Cardiac muscle cell (in vitro differentiated cells and primary cell): ENCODE measurements at places on chromosomes 12 and 14. TPM values are rescaled to one million over a fixed set of nuclear protein-coding genes. Genes with fewer than 3 reads are reported as not detected.

DNA sequence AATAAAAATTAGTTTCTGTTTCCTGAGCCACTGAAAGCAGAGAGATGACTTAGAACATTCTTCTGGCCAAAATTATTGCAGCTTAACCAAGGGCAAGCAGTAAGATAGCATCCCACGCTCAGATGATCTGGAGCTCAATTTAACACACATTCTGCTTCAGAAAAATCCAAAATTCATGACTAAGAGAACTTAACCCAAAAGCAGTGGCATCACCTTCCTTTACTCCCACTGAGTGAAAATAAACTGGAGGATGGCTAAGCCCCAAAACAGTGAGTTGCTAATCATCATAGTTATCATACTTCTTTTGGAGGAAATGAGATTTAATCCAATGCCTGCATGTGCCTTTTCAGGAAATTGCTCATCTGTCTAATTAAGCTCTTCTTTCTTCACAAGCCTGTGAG, 195.4 kb downstream of the DUSP6 start:
- no peak overlapping the region for H3K4me3 ChIP-seq
- no peaks in the 10 kb centered on the region for H3K4me1 ChIP-seq
- H3K36me3 ChIP-seq = no peaks in the 10 kb centered on the region
- H3K27me3 ChIP-seq = no peaks in the 10 kb centered on the region

DNA sequence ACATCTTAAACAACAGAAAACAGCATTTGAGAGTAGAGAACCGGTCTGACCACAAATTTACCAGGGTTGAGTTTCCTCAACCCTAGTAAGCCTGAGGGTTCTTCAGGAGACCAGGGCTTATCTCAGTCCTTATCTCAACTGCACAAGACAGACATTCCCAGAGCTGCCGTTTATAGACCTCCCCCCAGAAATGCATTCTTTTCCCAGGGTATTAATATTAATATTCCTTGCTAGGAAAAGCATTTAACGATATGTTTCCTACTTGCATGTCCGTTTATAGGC, 12.3 kb downstream of the TMEM117 start:
- H3K4me3 ChIP-seq = no peak overlapping the region
- H3K36me3 ChIP-seq = no peaks in the 10 kb centered on the region
- H3K27me3 ChIP-seq = no peaks in the 10 kb centered on the region

GRCh38 chr12:58087423-58088127, 146.2 kb downstream of the ATP23 start:
- no peaks in the 10 kb centered on the region for H3K4me1 ChIP-seq
- H3K36me3 ChIP-seq = no peaks in the 10 kb centered on the region
- H3K27ac ChIP-seq = no peak overlapping the region
- no peak overlapping the region for H3K4me3 ChIP-seq

ACACB gene
- 52.3 and 78.0 TPM in 2 replicates for total RNA-seq

GRCh38 chr12:22289250-22289649, 45.3 kb downstream of the ST8SIA1 start:
- no peaks in the 10 kb centered on the region for H3K27me3 ChIP-seq
- no peaks in the 10 kb centered on the region for H3K4me1 ChIP-seq
- H3K36me3 ChIP-seq = no peaks in the 10 kb centered on the region
- no peak overlapping the region for H3K27ac ChIP-seq

DNA sequence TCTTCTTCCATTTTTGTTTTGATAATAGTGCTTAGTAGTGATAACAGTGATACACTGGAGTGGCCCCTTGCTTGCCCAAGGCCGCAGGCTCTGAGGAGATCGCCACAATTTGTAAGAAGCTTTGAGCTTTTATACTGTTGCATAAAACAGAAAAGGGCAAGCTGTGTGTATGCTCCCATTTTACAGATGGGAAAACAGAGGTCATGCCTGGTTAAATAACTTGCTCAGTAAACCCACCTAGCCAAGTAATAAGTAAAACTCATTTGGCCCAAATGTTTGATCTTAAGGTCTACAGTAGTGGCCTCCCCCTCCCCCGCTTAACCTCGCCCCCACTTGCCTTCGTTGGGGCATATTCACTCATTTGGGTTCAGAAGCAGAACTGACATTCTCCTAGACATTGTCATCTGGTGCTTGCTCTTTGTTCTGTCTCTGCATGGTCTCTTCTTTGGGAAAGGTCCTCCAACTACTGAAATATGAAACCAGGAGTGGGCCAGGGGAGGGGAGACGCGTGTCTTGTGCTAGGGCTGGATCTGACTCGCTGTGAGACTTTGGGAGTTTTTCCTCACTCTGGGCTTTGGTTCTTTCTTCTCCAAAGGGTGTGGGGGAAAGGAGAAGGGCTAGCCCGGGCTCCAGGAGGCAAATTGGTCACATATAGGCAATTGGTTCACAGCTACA, 88.1 kb downstream of the PAPOLA start:
- H3K27ac ChIP-seq = no peak overlapping the region
- peaks cover 10% of the 10 kb centered on the region for H3K27me3 ChIP-seq
- no peak for DNase-seq
- H3K4me1 ChIP-seq = no peaks in the 10 kb centered on the region
- no peak overlapping the region for H3K4me3 ChIP-seq
- H3K36me3 ChIP-seq = no peaks in the 10 kb centered on the region

DNA sequence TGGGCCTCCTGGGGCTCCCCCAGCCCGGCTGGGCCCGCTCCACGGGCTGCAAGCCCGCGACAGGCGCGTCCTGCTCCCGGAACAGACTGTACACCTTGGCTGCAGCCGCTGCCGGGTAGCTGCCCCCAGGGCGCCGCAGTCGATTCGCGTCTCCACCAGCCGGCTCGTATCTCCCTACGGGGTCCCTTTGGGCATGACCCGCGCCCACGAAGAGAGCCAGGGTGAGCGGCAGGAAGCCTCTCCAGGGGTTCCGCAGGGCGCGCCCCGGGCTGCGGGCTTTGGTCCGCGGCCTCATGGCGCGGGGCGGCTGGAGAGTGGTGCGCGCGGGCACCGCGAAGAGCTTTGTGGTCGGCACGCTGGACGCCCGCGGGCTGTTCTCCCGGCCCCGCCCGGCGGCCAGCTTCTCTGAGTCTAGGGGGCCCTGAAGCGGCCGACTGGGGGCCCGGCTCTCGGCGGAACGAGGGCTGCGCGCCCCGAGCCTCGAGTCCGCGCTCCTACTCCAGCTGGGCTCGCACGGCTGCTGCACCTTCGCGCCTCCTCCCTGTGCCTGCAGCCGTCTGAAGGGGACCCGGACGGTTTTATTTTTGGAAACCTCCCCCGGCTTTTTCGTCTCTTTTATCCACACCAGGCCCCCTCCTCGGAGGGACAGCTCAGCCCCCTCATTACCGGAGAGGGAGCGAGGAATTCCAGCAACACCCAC, at the start of gene LTBP2:
LTBP2 (minus strand) TSS at position 588 of the 700 bp plus-strand sequence; CDS start at position 295, 293 bp downstream.
- H3K27me3 ChIP-seq = peaks cover 33% of the 10 kb centered on the region
- H3K27ac ChIP-seq = no peak within 1 kb of the TSS
- H3K36me3 ChIP-seq = no peaks in the 10 kb centered on the region
- no peaks in the 10 kb centered on the region for H3K4me1 ChIP-seq
- peak within 1 kb of the TSS; percentile 67 for H3K4me3 ChIP-seq

GRCh38 chr12:102958073-102958829, 777 bp downstream of the ASCL1 start:
- H3K36me3 ChIP-seq = no peaks in the 10 kb centered on the region
- no peak overlapping the region for H3K27ac ChIP-seq
- peak; percentile 47 for DNase-seq
- H3K27me3 ChIP-seq = peaks cover 100% of the 10 kb centered on the region
- peaks cover 5% of the 10 kb centered on the region for H3K4me1 ChIP-seq

TMEM121 gene
- 6.8 and 8.8 TPM in 2 replicates for total RNA-seq

KCNC2 gene
- total RNA-seq = not detected in 2 replicates

DNA sequence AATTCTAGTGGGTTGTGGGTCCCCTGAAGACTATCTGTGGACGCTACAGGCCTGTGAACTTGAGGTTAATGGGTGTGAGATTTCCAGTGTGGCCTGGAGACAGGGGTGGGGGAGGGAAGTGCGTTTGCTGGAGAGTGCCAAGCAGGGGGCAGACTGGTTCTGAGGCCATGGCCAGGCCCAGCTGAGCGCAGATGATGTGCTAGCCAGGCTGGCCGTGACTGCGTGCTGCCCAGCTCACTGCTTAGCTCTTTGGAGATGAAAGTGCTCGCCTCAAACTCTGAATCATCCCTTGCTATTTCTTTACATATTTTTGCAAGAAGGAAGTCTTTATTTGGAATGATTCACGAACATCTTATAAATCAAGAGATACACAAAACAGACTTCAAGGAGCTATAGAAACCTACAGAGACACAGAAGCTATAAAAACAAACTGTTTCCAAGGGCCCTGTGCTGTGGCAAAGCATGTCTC, 75.2 kb upstream of the PLEKHG3 start:
- H3K27me3 ChIP-seq = no peaks in the 10 kb centered on the region
- H3K4me3 ChIP-seq = no peak overlapping the region
- H3K27ac ChIP-seq = no peak overlapping the region
- peaks cover 11% of the 10 kb centered on the region for H3K4me1 ChIP-seq

TIGAR gene
- total RNA-seq = 2.7 and 3.2 TPM in 2 replicates

GRCh38 chr12:12212769-12213168, 54.1 kb downstream of the LRP6 start:
- H3K4me1 ChIP-seq = peaks cover 8% of the 10 kb centered on the region
- DNase-seq = no peak
- H3K36me3 ChIP-seq = no peaks in the 10 kb centered on the region
- H3K4me3 ChIP-seq = no peak overlapping the region

DNA sequence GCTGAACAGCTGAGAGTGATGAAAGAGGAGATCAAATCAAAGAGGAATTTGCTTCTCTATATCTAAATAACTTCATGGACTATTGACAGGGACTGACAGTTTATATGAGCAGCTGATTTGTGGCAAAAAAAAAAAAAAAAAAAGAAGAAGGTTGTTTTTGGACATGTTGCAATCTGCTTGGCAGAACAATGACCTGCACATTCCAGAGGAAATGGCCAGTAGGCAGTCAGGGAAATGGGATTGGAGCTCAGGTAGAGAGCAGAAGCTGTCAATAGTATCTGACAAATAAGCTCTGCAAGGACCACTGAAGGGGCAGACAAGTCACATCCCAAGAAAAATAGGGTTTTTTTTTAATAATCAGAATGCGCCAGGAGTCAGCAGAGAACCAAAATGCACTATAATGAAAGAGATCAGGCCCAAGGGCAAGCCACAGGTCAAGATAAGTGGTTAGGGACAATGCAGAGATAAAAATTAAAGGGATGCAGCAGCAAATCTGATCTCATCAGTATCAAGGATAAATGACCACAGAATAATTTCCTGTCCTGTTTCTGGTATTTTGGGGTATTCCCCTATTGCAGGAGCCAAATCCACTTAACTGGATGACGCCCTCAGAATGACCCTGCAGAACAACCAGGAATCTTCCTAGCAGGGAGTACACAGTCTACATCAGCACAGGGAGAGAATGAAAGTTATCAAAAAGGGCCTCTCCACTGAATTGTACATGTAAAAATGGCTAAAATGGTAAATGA, 22.6 kb upstream of the DUSP16 start:
- H3K27ac ChIP-seq = no peak overlapping the region
- no peak for DNase-seq
- no peak overlapping the region for H3K4me3 ChIP-seq
- no peaks in the 10 kb centered on the region for H3K27me3 ChIP-seq
- H3K36me3 ChIP-seq = no peaks in the 10 kb centered on the region
- no peaks in the 10 kb centered on the region for H3K4me1 ChIP-seq

- DNase-seq = no peak
- no peaks in the 10 kb centered on the region for H3K36me3 ChIP-seq
- H3K27me3 ChIP-seq = no peaks in the 10 kb centered on the region
Observed at GRCh38 chr14:75539561-75540478, 17.6 kb downstream of the BATF start.

- H3K4me3 ChIP-seq = no peak overlapping the region
- H3K27ac ChIP-seq = no peak overlapping the region
- no peaks in the 10 kb centered on the region for H3K27me3 ChIP-seq
- no peaks in the 10 kb centered on the region for H3K4me1 ChIP-seq
Observed at GRCh38 chr12:8870586-8870985, 43.7 kb upstream of the PHC1 start.

DLK1 gene
- total RNA-seq = 24.0 and 28.8 TPM in 2 replicates

GRCh38 chr12:96436366-96437170, 36.3 kb upstream of the CDK17 start:
- no peak overlapping the region for H3K4me3 ChIP-seq
- H3K27me3 ChIP-seq = no peaks in the 10 kb centered on the region
- no peak for DNase-seq
- no peaks in the 10 kb centered on the region for H3K4me1 ChIP-seq

CHGA gene
- 0.21 TPM in 1 of 2 replicates, not detected in the other for total RNA-seq

DIO2 gene
- 0.11 and 0.66 TPM in 2 replicates for total RNA-seq

- H3K27ac ChIP-seq = no peak overlapping the region
- H3K4me3 ChIP-seq = no peak overlapping the region
- H3K27me3 ChIP-seq = no peaks in the 10 kb centered on the region
- DNase-seq = no peak
- no peaks in the 10 kb centered on the region for H3K4me1 ChIP-seq
- no peaks in the 10 kb centered on the region for H3K36me3 ChIP-seq
Observed at GRCh38 chr14:45145214-45145613, 9.5 kb downstream of the FANCM start.

SYCP3 gene
- total RNA-seq = not detected in 2 replicates

- H3K36me3 ChIP-seq = no peaks in the 10 kb centered on the region
- no peaks in the 10 kb centered on the region for H3K4me1 ChIP-seq
- DNase-seq = no peak
Observed at GRCh38 chr12:27705263-27705662, 5.4 kb upstream of the MRPS35 start.

GRCh38 chr12:124411281-124411878, 116.5 kb downstream of the RFLNA start:
- no peak overlapping the region for H3K4me3 ChIP-seq
- no peaks in the 10 kb centered on the region for H3K36me3 ChIP-seq
- peaks cover 11% of the 10 kb centered on the region for H3K4me1 ChIP-seq
- no peaks in the 10 kb centered on the region for H3K27me3 ChIP-seq

- no peaks in the 10 kb centered on the region for H3K36me3 ChIP-seq
- DNase-seq = peak; percentile 53
- H3K4me1 ChIP-seq = peaks cover 37% of the 10 kb centered on the region
- H3K27me3 ChIP-seq = no peaks in the 10 kb centered on the region
- peak overlapping the region; percentile 31 for H3K27ac ChIP-seq
- H3K4me3 ChIP-seq = peak overlapping the region; percentile 89
Observed at GRCh38 chr14:89617481-89618329, 200.7 kb upstream of the FOXN3 start.

DNA sequence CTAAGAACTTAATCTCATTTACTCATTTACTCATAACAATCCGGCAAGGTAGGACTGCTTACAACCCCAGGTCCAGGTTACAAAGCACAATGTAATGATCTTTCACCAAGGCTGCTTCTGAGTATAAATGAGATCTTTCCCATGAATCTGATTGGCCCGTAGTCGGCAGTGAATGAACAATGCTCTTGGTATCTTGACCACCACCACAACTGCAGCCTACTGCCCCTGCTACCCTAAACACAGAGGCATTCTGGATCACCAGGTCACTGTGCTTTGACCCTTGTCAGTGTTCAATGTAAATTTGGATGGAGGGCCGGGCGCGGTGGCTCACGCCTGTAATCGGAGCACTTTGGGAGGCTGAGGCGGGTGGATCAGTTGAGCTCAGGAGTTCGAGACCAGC, 15.9 kb downstream of the FAM181A start:
- peaks cover 79% of the 10 kb centered on the region for H3K36me3 ChIP-seq
- no peak overlapping the region for H3K4me3 ChIP-seq
- peaks cover 15% of the 10 kb centered on the region for H3K4me1 ChIP-seq
- no peaks in the 10 kb centered on the region for H3K27me3 ChIP-seq
- DNase-seq = no peak

PPP4R4 gene
- 0.78 and 9.8 TPM in 2 replicates for total RNA-seq

GRCh38 chr14:58189176-58189575, 10.8 kb upstream of the ACTR10 start:
- no peak overlapping the region for H3K27ac ChIP-seq
- H3K4me1 ChIP-seq = peaks cover 17% of the 10 kb centered on the region
- no peak for DNase-seq
- H3K4me3 ChIP-seq = no peak overlapping the region
- no peaks in the 10 kb centered on the region for H3K27me3 ChIP-seq

APOF gene
- total RNA-seq = not detected in 2 replicates

- no peak overlapping the region for H3K27ac ChIP-seq
- no peaks in the 10 kb centered on the region for H3K27me3 ChIP-seq
- H3K4me3 ChIP-seq = no peak overlapping the region
- DNase-seq = no peak
- no peaks in the 10 kb centered on the region for H3K36me3 ChIP-seq
Observed at GRCh38 chr14:39381366-39381765, 50.9 kb downstream of the FBXO33 start.
